ENCODE measurements at places on chromosomes 11 and 22. TPM values are rescaled to one million over a fixed set of nuclear protein-coding genes. Genes with fewer than 3 reads are reported as not detected.

Gene OR52W1
- not detected for total RNA-seq

Gene TUBA8
- not detected for total RNA-seq

Gene F2
- total RNA-seq = not detected

Gene RFPL3
- total RNA-seq = not detected

Gene SLC37A2
- total RNA-seq = 2.0 TPM

Gene CARD16
- total RNA-seq = 15.3 TPM

Gene MGAT3
- not detected for total RNA-seq

Gene SCGB1A1
- total RNA-seq = not detected

Gene ZP1
- total RNA-seq = 0.17 TPM

Gene PTPN5
- total RNA-seq = not detected

Gene OR56A1
- total RNA-seq = under 0.01 TPM

Gene CNIH2
- total RNA-seq = 0.17 TPM

Gene BEST1
- total RNA-seq = 13.1 TPM

Gene PANX3
- total RNA-seq = not detected

Gene SMDT1
- 4.1 TPM for total RNA-seq

Gene INPP5J
- total RNA-seq = under 0.01 TPM

Gene ALKBH3
- 39.4 TPM for total RNA-seq

Gene MS4A7
- not detected for total RNA-seq

Gene TECTA
- total RNA-seq = 0.87 TPM

Gene OR6A2
- total RNA-seq = 0.73 TPM

Gene KCNQ1OT1
- total RNA-seq = 5.0 TPM

Gene NUDT8
- 4.5 TPM for total RNA-seq

Gene DNAJB7
- not detected for total RNA-seq

Gene MISFA
- 0.58 TPM for total RNA-seq

Gene LIF
- total RNA-seq = 10.6 TPM

Gene MEI1
- total RNA-seq = 0.73 TPM

Gene SLC17A6
- total RNA-seq = not detected

Gene OR52B2
- not detected for total RNA-seq

Gene WBP2NL
- total RNA-seq = 1.7 TPM

Gene P2RX3
- not detected for total RNA-seq

Gene MS4A12
- total RNA-seq = not detected

Gene BSCL2
- total RNA-seq = 49.5 TPM

Gene OLFML1
- 26.8 TPM for total RNA-seq

Gene PGR
- total RNA-seq = 0.58 TPM

Gene PAMR1
- total RNA-seq = 141 TPM

Gene LRRC55
- not detected for total RNA-seq

Gene USH1C
- total RNA-seq = not detected

Gene NCF4
- total RNA-seq = not detected

Gene RFPL2
- total RNA-seq = not detected

Gene OR5B21
- not detected for total RNA-seq

Gene ADAMTS8
- total RNA-seq = 8.9 TPM

Gene RTN4RL2
- total RNA-seq = not detected

Data from smooth muscle cell of trachea (primary cell).